ENCODE measurements at places on chromosomes 16 and 17.

GRCh38 chr17:64041912-64042311, 21.5 kb upstream of the ICAM2 start:
- no peak overlapping the region for H3K4me3 ChIP-seq
- H3K4me1 ChIP-seq = no peaks in the 10 kb centered on the region
- peaks cover 3% of the 10 kb centered on the region for H3K36me3 ChIP-seq
- H3K27ac ChIP-seq = no peak overlapping the region
- no peak for DNase-seq

- no peaks in the 10 kb centered on the region for H3K36me3 ChIP-seq
- H3K4me1 ChIP-seq = peaks cover 4% of the 10 kb centered on the region
- DNase-seq = peak; percentile 56
Measured at GRCh38 chr17:31095236-31096105, 694 bp downstream of the NF1 start.

- peak overlapping the region; percentile 52 for H3K27ac ChIP-seq
- peak overlapping the region; percentile 99 for H3K4me3 ChIP-seq
- H3K4me1 ChIP-seq = peaks cover 2% of the 10 kb centered on the region
Measured at GRCh38 chr17:49414271-49414621, 436 bp downstream of the PHB1 start.

GRCh38 chr17:8632061-8632460, 1.5 kb upstream of the MYH10 start:
- no peak overlapping the region for H3K4me3 ChIP-seq
- no peaks in the 10 kb centered on the region for H3K36me3 ChIP-seq
- no peak for DNase-seq
- H3K4me1 ChIP-seq = peaks cover 6% of the 10 kb centered on the region
- H3K27ac ChIP-seq = no peak overlapping the region

DNA sequence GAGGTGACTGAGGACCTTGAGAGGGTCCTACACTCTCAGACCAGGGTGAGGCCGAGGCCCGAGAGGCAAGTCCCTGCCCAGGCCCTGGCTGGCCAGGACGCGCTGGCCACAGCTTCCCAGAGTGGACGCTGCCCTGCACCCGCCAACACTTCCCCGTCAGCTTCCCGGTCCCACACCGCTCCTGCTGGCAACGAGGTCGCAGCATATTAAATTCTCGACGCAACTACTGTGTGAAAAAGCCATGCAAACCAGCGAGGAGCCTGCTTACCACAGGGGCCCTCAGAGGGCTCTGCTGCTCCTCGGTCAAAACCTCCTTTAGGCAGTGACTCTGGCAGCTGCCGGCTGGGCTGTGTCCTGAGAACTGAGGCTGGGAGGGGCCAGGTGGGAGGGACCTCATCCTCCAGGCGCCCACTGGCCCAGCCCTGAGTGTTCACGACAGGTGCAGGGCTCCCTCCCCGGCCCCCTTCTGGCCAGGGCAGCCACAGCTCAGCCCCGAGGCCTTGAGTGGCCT, 2.1 kb upstream of the TEX19 start:
- peaks cover 5% of the 10 kb centered on the region for H3K4me1 ChIP-seq
- no peak overlapping the region for H3K4me3 ChIP-seq
- H3K36me3 ChIP-seq = no peaks in the 10 kb centered on the region
- DNase-seq = no peak

DNA sequence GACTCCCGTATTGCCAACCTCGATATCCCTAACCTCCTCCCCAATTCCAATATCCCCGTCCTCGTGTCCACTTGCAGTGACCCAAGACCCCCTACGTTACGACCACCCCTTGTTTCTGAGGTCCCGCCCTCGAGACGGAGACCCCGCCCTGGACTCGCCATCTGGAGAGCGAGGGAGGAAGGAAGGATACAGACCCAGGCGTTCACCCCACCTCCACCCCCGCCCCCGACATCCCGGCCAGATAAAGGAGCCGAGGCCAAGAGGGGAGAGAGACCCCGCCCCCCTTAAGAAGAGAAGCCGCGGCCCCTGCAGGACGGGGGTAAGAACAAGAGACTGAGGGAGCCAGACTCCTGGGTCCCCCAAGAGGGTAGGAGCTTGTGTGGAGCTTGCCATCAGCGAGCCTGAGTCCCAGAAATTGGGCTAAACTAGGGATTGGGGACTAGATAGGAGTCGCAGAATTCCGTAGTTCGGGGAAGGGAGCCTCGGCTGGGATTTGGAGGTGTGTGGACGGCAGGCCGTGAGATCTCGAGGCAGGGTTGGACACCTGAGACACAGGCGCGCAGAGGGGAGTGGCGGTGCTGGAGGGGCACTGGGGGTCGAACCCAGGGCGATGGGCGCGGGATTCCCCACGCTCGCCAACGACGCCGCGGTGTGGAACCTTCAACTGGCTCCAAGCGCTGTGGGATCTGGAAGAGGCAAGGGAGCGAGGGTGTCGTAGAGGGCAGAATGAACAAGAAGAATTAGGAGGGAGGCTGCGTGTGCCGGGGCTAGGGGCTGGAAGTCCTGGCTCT, at the start of gene BCL6B:
Gene BCL6B (plus strand): TSS at position 270 of the 791 bp plus-strand sequence. CDS start 622 bp downstream, outside the sequence.
- H3K27me3 ChIP-seq = no peaks in the 10 kb centered on the region
- no peak within 1 kb of the TSS for H3K4me3 ChIP-seq
- H3K27ac ChIP-seq = no peak within 1 kb of the TSS
- peaks cover 7% of the 10 kb centered on the region for H3K4me1 ChIP-seq
- no peaks in the 10 kb centered on the region for H3K36me3 ChIP-seq

- DNase-seq = peak; percentile 88
- no peak overlapping the region for H3K4me3 ChIP-seq
- peaks cover 7% of the 10 kb centered on the region for H3K36me3 ChIP-seq
- H3K27ac ChIP-seq = no peak overlapping the region
- no peaks in the 10 kb centered on the region for H3K27me3 ChIP-seq
Measured at GRCh38 chr16:106623-107324, 28.7 kb downstream of the MPG start.

DNA sequence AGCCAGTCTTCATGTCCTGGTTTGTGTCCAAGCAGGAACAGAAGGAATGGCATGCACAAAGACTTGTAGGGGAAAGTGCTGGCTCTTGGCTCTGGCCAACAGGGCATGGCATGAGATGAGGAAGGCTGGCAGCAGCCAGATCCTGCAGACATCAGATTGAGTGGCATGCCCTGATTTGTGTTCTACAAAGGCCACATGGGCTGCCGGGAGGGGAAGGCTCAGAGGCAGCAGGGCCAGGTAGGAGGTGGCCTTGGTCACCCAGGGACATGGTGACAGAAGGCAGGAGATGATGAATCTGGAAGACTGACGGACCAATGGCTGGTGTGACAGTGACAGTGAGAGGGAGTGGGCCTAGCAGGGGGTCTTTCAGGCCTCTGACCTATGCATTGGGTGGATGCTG, 33.7 kb downstream of the SMPD3 start:
- no peaks in the 10 kb centered on the region for H3K4me1 ChIP-seq
- H3K27me3 ChIP-seq = peaks cover 10% of the 10 kb centered on the region
- H3K4me3 ChIP-seq = no peak overlapping the region
- H3K36me3 ChIP-seq = no peaks in the 10 kb centered on the region
- DNase-seq = no peak

GRCh38 chr16:51287121-51287755, 136.2 kb upstream of the SALL1 start:
- no peak overlapping the region for H3K4me3 ChIP-seq
- no peaks in the 10 kb centered on the region for H3K27me3 ChIP-seq
- DNase-seq = no peak
- no peaks in the 10 kb centered on the region for H3K4me1 ChIP-seq
- no peaks in the 10 kb centered on the region for H3K36me3 ChIP-seq

GRCh38 chr17:50111673-50112655, 16.8 kb downstream of the PDK2 start:
- no peak overlapping the region for H3K4me3 ChIP-seq
- no peaks in the 10 kb centered on the region for H3K27me3 ChIP-seq
- no peak for DNase-seq
- H3K4me1 ChIP-seq = peaks cover 7% of the 10 kb centered on the region
- peaks cover 1% of the 10 kb centered on the region for H3K36me3 ChIP-seq
- H3K27ac ChIP-seq = peak overlapping the region; percentile 15

GRCh38 chr17:13750816-13751793, 149.4 kb upstream of the HS3ST3A1 start:
- peak; percentile 23 for DNase-seq
- H3K27me3 ChIP-seq = no peaks in the 10 kb centered on the region
- H3K27ac ChIP-seq = no peak overlapping the region
- H3K4me1 ChIP-seq = no peaks in the 10 kb centered on the region

- peak; percentile 60 for DNase-seq
- no peaks in the 10 kb centered on the region for H3K4me1 ChIP-seq
- H3K27ac ChIP-seq = no peak overlapping the region
- no peak overlapping the region for H3K4me3 ChIP-seq
- H3K27me3 ChIP-seq = no peaks in the 10 kb centered on the region
Measured at GRCh38 chr16:64159976-64160375, 961.9 kb downstream of the CDH11 start.

DNA sequence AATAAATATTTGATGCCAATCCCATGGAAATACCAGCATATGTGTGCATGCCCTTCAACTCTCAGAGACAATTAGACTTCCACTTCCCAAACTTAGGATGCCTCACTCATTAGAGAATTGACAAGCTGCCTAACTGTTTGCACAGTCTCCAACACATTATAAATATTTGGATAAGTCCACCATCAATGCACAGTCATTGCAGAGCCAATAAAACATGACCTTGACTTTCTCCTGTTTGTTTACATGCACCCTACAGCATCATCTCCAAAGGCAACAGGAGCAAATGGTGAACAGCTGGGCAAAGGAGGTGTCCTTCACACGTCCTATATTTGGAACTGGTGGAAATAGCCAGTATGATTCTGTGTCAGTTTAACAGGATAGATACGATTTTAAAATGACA, 804.4 kb upstream of the RBFOX1 start:
- H3K4me1 ChIP-seq = no peaks in the 10 kb centered on the region
- no peak overlapping the region for H3K27ac ChIP-seq
- H3K27me3 ChIP-seq = no peaks in the 10 kb centered on the region
- no peak overlapping the region for H3K4me3 ChIP-seq
- no peak for DNase-seq

GRCh38 chr17:79435962-79436361, 174.9 kb downstream of the RBFOX3 start:
- no peak overlapping the region for H3K27ac ChIP-seq
- H3K4me3 ChIP-seq = no peak overlapping the region
- no peaks in the 10 kb centered on the region for H3K36me3 ChIP-seq
- DNase-seq = no peak

DNA sequence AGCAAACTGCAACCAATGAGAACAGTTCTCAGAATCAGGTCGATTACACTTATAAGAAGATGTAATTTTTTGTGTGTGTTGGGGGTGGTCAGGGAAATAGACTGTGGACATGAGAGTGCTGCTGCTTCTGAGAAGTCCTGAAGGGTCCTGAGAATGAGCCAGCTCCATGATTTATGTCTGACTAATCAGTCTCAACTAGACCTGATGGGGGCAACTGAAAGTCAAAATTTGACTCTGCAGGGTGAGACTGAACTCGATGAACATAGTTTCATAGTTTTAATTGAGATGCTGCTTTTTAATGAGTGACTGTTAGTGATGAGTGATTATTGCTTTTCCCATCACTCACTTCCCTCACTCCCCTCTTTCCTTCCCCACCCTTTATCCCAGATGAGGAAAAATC, 37.3 kb downstream of the SMARCE1 start:
- DNase-seq = no peak
- no peaks in the 10 kb centered on the region for H3K36me3 ChIP-seq
- no peak overlapping the region for H3K4me3 ChIP-seq
- H3K4me1 ChIP-seq = no peaks in the 10 kb centered on the region

GRCh38 chr16:21076186-21076883, 74.3 kb downstream of the DNAH3 start:
- no peak overlapping the region for H3K27ac ChIP-seq
- H3K4me1 ChIP-seq = no peaks in the 10 kb centered on the region

GRCh38 chr17:77036136-77036840, 104.5 kb upstream of the SEC14L1 start:
- no peak overlapping the region for H3K27ac ChIP-seq
- H3K27me3 ChIP-seq = peaks cover 24% of the 10 kb centered on the region
- no peaks in the 10 kb centered on the region for H3K36me3 ChIP-seq
- H3K4me1 ChIP-seq = no peaks in the 10 kb centered on the region
- no peak for DNase-seq

DNA sequence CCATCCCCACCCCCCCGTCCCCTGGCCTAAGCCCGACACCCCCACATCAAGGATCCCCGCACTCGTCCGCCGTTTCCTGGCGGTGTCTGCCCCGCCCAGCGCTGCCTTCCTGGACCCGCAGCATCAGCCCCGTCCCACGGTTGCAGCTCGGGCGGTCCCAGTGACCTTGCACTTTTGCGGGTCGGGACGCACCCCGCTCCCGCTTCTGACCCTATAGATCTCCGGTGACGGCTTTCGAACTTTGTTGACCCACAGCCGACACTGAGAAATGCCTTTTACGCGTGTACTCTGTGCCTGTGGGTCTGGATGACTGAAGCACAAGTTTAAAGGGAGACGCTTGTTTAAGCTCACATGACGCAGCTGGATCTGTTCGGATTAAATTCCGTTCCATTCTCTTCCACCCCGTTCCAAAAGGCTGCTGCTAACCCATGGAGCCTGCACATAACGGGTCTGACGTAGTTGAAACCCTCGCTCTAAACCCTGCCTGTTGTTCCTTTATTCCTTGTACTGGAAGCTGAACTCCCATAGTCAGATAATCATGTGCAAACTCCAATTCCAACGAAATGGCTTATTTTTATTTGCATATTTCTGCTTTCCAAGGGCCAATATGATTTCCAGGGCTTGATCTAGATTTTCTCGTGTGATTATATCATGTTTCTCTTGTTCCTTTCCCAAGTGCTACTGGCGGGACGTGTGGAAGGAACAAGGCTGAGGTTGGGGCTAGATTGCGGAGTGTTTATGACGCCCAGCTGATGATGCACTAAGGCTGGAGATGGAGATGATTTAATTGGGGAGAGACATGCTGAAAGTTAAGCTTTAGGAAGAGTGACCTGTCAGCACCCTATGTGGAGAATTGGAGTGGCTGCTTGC, 834 bp downstream of the FLYWCH1 start:
- no peaks in the 10 kb centered on the region for H3K27me3 ChIP-seq
- peaks cover 3% of the 10 kb centered on the region for H3K4me1 ChIP-seq
- peak; percentile 79 for DNase-seq
- H3K27ac ChIP-seq = peak overlapping the region; percentile 83

DNA sequence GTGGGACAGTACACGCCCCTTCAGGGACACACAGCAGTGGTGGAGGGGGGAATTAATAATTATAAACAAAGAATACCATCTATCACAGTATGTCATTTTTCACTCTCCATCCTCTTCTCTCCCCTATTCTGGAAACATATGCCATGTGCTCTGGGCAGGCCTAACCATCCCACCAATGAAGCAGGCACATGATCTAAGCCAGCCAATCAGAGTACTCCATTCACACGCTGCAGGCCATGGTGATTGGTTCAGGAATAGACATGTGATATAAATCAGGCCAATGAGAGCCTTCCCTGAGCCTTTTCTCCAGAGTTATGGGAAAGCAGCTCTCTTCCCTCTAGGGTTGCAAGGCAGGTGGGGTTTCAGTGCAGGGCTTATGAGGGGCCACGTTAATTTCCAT, 36.5 kb downstream of the GSG1L start:
- H3K4me3 ChIP-seq = no peak overlapping the region
- H3K36me3 ChIP-seq = no peaks in the 10 kb centered on the region
- no peak for DNase-seq

DNA sequence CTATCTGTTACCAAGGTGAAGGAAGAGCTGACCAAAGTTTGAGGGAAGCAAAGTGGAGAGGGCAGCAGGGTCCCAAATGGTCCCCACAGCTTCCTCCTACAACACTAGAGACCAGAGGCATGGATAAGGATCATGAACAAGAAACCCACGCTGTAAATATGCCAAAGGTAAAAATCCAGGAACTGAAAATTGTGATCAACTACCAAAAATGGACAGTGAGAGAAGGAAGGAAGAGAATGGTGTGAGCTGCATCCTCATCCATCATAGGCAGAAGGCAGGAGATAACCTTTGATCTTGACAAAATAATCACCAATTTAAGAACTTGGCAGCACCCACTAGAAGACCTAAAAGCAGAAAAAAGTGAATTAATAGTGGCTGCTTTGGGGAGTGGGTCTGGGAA, 66.2 kb downstream of the CYTH1 start:
- H3K27me3 ChIP-seq = no peaks in the 10 kb centered on the region
- peaks cover 5% of the 10 kb centered on the region for H3K4me1 ChIP-seq
- no peak overlapping the region for H3K4me3 ChIP-seq
